ENCODE measurements at places on chromosomes 2 and 18.

GRCh38 chr18:69680123-69680522 lies 267.6 kb downstream of the CD226 start:
- DNase-seq = no peak

DNA sequence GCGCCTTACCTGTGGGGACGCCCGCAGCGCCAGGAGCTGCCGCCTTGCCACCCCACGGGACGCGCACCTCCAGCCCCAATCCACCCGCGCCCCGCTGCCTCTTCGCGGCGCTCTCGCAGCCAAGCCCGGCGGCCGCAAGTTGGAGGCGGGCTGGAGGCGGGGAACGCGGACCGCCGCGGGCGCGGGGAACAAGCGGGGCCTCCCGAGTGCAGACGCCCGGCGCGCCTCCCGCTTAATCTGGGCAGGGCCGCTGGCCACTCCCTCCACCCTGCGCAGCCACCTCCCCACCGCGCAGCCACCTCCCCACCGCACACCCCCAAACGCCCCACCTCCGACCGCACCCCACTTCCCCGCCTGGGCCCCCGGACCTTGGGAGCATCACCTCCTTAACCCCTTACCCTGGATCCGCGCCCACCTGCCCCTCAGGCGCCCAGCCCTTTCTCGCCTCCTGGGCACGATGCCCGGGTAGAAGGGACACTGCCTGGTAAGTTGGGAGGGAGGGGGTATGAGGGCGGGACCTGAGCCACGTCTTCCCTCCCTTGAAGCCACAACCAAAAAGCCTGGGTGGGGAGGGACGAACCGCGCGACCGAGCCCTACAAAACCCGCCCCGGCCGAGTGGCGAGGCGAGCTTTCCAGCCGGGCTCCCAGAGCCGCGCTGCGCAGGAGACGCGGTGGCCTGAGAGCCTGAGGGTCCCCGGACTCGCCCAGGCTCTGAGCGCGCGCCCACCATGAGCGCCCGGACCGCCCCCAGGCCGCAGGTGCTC lies at the start of the genes COL4A3 and COL4A4:
Gene COL4A3 (plus strand): TSS at position 627 of the 765 bp plus-strand sequence. CDS start 103 bp downstream, at position 730.
Gene COL4A4 (minus strand): TSS at position 208 of the 765 bp plus-strand sequence. CDS start 16,722 bp downstream, outside the sequence.
- no peak for DNase-seq

GRCh38 chr18:64073971-64074370 lies 74.9 kb downstream of the LINC00305 start:
- no peak for DNase-seq

- no peak for DNase-seq
These were observed 126.6 kb downstream of the SH3RF3 start for GRCh38 chr2:109255654-109256053.

DNA sequence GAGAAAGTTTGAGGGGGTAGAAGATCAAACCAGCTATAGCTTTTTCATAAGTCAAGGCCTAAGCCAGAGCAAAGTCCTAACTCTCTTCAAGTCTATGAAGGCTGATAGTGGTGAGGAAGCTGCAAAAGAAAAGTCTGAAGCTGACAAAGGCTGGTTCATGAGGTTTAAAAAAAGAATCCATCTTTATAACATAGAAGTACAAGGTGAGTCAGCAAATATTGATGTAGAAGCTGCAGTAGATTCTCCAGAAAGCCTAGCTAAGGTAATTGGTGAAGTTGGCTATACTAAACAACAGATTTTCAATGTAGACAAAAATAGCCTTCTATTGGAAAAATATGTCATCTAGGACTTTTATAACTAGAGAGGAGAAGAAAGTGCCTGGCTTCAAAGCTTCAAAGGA lies 141.4 kb upstream of the ZNF521 start:
- no peak for DNase-seq

- DNase-seq = no peak
These were observed 198.2 kb downstream of the SEPTIN10 start for GRCh38 chr2:109415581-109416013.

- DNase-seq = no peak
These were observed 111.6 kb upstream of the TACR1 start for GRCh38 chr2:75310876-75311275.

All from activated T-cell treated with anti-CD3 and anti-CD28 coated beads, Interleukin-2, amount 50 U/mL, for 1 hour (primary cell).